AML-193 (cell line): ENCODE measurements at places on chromosomes 2 and 18.

DNA sequence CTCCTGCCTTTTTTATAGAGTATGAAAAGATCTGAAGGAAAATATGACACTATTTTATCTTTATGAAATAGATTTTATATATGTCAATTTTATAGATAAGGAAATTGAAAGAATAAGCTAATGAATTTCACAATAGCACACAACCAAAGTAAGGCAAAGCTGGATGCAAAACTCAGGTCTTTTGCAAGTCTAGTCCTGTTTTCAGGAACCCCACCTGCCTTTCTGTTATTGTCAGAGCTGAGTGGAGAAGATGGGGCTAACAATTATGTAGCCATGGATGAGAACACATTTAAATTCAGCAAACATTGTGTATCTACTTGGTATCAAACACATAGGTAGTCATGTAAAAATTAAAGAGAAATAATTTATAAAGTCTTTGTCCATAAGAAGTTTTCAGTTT lies 161.5 kb upstream of the ZEB2 start:
- DNase-seq: no peak

DNA sequence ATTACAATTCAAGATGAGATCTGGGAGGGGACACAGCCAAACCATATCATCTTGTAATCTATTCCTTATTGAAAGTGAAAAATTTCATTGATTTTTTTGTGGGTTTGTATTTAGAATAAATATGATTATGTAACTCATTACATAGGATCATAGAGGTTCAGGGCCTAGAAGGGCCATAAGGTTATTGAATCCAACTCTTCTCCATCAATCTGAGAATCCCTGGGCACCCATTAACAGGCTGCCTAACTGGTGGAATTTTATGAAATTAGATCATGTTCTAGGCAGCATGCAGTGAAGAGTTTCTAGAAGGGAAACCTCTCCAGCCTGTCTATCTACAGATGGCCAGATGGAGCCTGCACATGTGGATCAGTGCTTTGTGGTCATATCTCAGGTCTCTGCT lies 6.3 kb upstream of the APOB start:
- no peak for DNase-seq

GRCh38 chr2:181998891-181999654 lies 13.4 kb downstream of the PPP1R1C start:
- DNase-seq: no peak

DNA sequence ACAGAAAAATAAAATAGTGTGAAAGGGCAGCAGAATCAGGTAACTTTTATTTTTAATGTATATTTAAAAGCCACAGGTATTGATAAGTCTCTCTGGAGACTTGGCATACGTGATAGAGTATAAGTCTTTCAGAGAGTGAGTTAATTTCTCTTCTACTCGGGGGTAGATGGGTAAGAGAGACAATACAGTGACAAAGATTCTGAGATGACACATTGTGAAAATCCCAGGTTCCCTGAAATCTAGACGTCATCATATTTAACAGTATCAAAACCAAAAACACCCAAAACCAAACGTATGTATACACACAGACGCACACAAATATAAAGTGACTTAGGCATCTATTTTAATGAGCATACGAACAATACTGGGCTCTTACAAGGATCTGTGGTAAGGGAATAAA lies 33.3 kb downstream of the NIF3L1 start:
- no peak for DNase-seq

DNA sequence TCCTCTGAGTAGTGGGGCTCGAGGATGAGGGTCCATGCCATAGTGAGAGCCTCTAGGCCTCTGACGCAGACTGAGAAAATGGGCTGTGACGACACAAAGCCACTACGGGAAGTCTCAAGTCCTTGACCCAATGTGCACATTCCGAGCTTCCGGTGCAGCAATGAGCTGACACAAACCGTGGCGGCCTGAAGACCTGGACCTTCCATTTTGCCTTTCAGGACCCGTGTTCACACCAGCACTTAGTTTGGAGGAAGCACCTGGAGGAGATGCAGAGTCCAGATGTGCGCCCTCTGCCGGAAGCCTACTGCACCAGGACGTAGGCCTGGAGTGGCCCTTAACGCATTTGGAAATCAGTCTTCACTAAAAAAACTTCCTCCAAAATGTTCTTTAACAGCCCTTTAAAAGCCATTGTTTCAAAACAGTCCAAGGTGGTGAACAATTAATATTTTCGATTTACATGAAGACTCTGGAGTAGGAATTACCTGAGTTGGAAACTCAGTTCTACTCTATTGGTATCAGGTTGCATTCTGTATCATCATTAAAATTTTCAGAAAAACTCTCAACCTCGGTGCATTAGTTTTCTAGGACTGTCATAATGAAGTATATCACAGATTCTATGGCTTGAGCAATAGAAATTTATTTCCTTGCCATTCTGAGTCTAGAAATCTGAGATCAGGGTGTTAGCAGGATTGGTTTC lies 33.9 kb downstream of the BMP10 start:
- DNase-seq: no peak

- no peak for DNase-seq
Observed at GRCh38 chr18:53451902-53452301, 772.6 kb downstream of the MBD2 start.

DNA sequence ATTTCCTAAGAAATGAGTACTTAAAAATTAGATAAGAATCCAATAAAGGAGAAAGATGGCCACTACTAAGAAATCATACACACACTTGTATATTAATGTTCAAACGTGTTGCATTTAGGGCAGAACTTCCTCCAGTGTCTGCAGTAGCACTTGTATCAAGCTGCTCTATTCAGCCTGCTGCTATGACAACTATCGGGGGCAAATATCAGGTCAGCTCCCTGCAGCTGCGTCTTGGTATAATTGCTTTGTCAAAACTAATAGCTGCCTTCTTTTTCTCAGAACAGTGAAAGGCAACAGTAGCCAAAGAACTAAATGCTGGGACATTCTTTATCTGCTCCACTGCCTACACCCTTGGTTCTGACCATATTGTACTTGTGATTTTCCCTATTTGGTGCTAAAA lies 300.7 kb downstream of the NOL4 start:
- no peak for DNase-seq

DNA sequence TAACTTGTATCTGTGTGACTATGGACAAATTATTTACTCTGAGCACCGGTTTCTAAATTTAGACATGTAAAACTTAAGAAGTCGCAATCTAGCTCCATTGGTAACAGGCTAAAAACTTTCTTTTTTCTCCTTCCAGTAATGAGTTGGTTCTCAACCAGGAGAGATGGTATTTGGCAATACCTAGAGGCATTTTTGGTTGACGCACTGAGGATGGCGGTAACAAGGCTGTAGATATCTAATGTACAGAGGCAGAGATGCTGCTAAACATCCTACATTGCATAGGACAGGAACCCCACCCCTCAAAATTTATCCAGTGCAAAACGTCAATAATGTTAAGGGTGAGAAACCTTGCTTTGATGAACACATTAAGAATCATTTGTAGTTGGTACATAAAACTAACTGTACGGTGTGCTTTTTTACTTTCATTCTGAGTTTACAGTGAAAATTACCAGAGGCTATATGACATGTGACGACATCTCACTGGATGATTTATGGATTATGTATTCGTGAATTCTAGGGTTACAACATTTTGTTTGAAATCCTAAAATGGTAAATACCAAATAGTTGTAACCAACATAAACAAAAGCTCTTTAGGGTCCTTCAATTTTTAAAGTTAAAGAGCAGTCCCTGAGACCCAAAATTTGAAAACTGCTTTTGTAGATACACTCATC lies 91.3 kb downstream of the TLK1 start:
- DNase-seq: no peak

GRCh38 chr2:127810156-127810618 lies 784 bp downstream of the WDR33 start:
- DNase-seq: no peak

DNA sequence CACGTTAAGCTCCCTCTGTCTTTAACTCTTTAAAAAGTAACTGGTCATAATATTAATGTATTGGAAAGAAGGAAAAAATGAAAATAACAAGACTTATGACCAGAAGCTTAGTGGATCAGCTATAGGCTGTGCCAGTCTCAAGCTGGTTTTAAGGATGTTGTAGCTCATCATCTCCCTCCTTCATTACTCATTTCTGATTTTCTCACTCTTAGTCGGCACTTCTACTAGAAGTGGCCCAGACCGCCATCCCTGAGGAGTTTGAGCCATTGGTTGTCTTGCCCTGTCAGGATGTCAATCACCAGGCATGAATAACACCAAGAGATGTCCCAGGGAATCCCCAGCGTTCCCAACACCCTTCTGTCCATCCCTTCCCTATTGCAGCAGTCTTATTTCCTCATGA lies 151.5 kb downstream of the ASXL3 start:
- no peak for DNase-seq

GRCh38 chr18:70280007-70280925 lies 8.6 kb upstream of the SOCS6 start:
- DNase-seq: no peak

DNA sequence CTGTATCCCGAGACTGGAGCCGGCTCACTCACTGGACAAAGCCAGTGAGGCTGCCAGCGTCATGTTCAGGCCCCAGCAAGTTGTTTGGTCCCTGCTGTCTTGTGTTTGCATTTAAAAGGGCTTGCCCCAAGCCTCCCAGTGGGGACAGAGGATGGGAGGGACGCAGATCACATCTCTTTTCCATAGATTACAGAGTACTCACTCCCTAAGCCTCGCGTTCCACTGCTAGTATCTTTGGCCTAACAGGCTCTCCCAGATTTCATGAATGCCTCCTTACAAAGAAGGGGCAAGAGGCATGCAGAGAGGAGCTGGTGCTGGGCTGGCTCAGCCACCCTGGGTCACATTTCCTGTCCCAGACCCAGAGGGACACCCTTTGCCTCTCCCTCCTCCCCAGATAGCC lies 59.1 kb downstream of the CMPK2 start:
- no peak for DNase-seq

DNA sequence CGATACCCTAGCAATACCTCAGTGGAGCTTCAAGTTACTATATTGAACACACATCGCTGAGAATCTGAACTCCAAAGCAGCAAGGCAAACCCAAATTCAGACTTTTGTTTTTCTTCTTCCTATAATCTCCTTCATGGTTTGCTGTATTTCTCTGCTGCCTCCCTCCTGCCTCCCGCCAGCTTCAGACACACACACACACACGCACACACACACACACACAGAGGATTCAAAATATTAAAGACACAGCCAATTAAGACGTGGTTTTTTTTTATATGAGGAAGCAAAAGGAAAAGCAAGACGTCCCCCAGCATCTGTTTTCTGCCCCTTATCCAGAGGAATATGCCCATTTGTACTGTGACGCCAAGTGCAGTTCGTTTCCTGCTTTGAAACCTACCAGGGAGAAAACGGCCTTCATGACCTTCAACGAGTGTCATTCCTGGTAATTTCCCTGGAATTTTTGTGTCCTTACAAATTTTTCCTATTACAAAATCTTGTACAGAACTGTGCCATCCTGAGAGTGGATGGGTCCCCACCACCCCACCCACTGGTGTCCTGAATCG lies 547.9 kb upstream of the ID2 start:
- DNase-seq: no peak

GRCh38 chr2:120510751-120511395 lies 164.9 kb downstream of the INHBB start:
- no peak for DNase-seq

DNA sequence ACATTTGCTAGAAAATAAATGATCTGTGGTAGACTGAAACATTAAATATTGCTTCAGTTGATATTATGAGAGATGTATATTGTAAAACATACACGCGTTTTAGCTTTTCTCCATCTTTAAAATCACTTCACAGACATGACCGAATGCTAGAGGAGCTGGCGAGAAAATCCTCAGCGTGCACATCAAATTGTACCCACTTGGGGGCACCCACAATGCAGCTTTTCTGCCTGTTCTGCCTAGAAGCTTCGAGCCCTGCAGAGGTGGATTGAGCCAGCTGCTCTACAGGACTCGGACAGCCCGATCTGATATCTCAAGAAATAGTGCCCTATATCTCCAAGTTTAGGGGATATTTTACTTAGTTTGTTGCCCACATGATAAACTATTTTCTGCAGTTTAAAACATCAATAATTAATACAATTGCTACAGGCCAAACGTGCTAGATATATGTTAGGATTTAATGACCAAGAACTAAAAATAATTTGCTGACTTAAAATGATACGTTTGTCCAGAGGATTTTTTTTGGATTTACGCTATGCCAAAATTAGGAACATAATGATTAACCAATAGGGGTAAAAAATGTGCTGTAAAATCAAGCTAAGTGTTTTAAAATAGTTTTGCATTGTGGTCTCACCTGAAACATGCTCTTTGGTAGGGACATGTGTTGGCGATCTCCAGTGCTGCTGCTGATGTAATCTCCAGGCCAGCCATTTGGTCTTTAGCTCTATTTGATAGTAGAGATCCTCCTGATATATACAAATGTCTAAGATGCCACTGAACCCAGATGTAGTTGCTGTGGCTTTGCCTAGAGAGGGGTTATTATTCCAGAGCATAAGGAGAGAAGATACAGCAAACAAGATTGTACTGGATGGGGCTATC lies 22.3 kb upstream of the ATP5MC3 start:
- peak; percentile 46 for DNase-seq
